Activated T-helper 9 cell treated with anti-CD3 and anti-CD28 coated beads, Interleukin-2, amount 50 U/mL, for 16 hours (primary cell): ENCODE measurements at places on chromosomes 2 and 18.

GRCh38 chr2:223696719-223697118 lies 94.6 kb upstream of the SCG2 start:
- DNase-seq, result no peak

- DNase-seq, result no peak
Observed at GRCh38 chr2:186328838-186329237, 157.2 kb upstream of the ZC3H15 start.

GRCh38 chr18:76319366-76319765 lies 175.7 kb downstream of the ZNF516 start:
- no peak for DNase-seq

GRCh38 chr2:224412141-224413015 lies 10.5 kb upstream of the FAM124B start:
- DNase-seq, result no peak

DNA sequence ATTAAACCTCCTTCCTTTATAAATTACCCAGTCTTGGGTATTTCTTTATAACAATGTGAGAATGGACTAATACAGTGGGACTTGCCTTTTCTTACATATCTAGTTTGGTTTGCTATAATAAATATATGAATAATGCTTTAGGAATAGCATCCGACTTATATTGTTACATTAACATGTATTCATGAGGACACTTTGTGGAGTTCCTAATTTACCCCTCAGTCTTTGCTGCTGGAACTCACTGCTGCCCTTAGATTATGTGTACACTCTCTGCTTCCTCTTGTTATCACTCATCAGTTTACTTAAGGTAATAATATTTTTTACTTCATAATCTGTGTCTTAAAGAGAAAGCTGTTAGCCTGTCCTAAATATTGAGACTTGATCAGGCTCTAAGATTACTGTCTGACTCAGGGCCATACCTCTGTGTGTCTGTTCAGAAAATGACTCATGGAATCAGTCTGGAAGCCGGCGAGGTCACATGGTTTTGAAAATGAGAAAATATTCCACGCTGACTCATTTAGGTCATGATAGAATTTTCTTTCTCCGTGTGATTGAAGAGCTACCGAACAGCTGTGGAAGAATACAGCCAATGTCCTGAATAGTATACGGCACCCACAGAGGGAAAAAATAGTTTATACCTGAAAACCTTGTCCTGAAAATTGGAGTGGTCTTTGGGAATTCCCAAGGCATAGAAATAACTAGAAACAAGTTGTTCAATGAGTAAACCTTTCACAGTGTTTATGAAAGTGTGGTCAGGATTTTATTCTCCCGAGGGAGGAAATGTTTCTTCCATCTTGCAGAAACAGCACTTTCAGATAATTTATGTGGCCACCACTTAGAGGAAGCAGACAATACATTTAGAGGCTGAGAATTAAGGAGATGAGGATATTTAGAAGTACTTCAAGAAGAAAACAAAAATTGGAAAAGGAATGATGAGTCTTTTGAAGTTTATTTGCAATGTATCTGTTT lies 156.4 kb downstream of the DSEL start:
- peak; percentile 19 for DNase-seq

DNA sequence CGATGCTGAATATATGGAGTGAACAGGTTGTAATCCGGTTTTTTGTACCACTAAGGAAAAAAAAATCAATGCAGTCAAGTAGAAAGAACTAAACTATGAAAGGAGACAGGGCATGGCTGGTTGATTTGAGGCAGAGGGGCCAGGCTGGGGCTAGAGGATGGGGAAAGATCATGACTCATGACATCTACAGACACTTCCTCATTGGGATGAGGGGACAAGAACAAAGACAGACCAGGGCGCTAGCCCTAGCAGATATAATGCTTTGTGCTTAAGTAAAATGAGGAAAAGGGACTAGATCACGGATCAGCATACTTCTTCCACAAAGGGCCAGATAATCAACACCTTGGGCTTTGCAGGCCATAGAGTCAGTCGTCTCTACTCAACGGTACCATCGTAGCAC lies 55.8 kb downstream of the ST6GAL2 start:
- DNase-seq, result no peak

DNA sequence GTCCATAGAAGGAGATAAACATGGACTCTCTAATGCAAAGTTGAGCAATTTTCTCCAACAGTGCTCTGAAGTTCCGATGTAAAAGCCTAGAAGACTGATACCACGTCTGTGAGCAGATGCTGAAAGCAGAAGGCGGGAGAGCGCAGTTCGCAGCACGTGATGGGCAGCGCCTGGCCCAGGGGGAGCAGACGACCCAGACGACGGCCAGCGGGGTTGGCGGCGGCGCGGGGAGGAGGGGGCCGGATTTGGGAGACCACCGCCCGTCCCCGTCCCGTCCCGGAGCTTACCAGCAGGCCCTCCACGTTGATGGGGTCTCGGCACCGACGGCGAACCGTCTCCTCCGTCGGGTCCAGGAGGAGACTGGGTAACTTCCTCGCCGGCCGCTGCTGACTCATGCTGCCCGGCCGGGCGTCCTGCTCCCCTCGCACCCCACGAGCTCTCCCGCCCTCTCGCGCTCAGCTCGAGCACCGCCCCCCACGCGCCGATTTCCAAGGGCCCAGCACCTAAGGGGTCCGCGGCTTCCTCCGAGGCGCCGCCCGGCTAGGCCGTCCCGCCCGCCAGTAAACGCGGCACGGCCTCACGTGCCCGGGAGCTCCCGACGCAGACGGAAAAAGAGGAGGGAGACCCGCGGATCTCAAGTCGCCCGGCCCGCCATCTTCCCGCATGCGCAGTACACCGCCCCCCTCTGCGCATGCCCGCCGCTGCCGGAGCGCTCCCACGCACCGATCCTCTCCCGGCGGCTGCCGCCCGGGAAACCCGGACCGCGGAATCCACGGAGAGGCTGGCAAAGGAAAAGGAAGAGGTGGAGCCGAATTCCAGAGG lies at the start of gene E2F6:
E2F6 (minus strand) TSS at position 677 of the 822 bp plus-strand sequence; CDS start at position 395, 282 bp downstream.
- DNase-seq, result peak; percentile 82

- no peak for DNase-seq
Observed at GRCh38 chr2:85737481-85737880, 16.3 kb upstream of the ATOH8 start.

DNA sequence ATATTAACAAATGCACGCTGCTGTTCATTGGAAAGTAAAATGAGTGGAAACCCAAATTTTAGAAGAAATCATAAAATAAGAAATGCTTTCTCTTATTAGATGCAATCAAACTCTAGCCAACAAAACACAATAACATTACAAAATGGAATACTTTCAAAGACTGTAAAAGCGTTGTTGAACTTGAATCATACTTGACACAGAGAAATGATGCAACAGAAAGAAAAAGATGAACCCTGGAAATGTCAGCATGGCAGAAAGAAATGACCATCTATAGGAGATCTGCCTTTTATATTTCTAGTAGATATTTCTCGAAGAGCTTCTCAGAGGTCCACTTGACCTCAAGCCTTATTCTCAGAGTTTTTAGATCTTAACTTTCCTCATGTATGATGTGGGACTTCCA lies 170.6 kb upstream of the MEIS1 start:
- no peak for DNase-seq

DNA sequence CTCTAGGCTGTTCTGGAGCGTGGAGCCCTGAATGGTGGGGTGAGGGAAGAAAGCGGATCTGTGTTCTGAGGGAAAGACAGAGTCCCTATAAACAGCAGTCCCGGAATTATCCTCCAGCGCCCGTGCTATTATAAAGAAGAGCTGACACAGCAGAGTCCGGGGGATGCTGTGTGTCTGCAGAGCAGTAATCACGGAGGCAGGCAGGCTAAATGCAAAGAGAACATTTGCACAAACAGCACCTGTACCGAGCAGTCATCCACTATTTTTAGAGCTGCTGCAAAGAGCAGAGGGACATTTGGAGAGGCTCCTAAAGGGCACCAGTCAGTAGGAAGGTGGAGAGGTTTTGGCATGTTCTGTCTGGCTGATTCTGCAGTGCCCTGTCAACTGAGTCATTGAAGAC lies 293.8 kb upstream of the SLC14A2 start:
- no peak for DNase-seq

DNA sequence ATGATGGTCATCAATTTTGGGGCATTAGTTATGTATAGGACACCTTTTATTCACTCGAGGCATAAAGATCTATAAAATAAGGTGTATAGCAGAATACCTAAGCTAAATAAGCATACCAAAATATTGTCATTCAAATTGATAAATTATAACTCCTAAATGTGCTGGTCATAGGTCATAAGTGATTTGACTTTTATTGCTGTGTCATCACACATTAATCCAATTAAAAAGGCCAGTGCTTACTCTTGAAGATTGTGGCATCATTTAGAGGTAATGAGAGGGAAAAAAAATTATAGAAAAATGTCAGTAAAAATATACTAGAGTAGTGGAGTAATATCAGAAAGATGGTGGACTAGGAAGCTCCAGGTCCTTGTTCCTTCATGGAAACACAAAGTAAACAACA lies 346.9 kb upstream of the LRRTM1 start:
- no peak for DNase-seq

DNA sequence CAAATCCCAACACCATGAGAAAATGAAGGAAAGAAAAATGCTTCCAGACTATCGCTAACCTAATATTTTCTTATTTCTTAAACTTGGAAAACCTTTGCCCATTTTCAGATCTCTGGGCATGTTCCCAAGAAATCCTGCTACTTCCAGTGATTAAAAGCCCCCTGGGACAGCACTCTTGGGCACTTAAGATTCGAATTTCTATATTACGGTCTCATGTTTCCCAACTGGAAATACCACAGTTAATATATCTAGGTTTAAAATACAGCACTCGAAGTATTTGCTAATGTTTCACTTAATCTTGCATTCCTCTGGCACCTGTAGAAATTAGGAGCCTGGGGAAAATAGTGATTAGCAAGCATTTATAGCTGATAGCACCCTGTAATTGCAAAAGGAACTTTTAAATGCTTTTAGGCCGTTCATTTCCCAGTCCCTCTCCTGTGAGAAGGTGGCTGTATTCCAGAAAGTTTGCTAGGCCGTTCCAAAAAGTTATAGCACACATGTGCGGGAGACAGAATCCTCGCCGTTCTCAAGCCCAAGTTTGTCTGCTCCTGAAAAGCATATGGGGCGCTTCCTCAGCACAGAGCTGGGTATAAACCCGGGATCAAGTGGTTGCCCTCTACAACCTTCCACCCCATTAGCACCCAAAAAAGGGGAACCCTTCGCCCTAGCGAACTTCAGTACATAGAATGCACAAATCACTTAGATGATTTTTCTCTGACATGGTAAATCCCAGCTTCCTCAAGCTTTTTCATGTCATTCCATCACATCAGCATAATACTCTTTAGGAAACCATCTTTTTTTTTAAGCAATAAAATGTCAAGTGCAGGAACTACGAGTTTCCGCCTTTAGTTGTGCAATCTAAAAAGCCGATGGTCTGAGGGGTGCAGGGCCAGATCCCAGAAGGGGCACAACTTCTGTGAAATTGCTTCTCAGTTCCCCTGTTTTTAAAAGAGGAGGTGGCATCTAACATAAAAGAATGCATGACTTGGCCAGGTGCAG lies 60.6 kb downstream of the DIPK1C start:
- no peak for DNase-seq

- DNase-seq, result no peak
Observed at GRCh38 chr2:43049836-43050801, 176.3 kb downstream of the ZFP36L2 start.

- no peak for DNase-seq
Observed at GRCh38 chr2:96249654-96250053, 16.1 kb downstream of the TMEM127 start.

DNA sequence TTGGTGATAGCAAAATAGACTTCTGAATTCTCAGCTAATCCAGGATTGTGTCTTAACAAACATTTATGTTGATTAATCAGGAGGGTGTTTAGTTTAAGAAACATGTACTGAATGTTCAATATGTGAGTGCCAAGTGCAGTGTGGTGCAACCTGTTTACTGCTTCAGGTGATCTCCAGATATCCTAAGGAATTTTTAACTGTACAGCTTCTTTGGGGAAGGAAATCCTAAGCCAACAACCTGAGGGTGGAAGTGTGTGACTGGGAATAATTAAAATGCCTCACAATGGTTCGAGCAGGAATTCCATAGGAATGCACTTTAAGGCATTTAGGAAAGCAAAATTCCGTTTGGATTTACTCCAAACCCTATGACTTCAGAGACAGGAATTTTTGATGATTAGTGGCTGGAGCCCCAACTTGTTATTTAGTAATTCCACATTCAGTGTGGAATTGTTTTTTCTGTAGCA lies 16.4 kb downstream of the CRIM1 start:
- DNase-seq, result no peak

GRCh38 chr2:26169226-26169625 lies 3.7 kb upstream of the GAREM2 start:
- no peak for DNase-seq

DNA sequence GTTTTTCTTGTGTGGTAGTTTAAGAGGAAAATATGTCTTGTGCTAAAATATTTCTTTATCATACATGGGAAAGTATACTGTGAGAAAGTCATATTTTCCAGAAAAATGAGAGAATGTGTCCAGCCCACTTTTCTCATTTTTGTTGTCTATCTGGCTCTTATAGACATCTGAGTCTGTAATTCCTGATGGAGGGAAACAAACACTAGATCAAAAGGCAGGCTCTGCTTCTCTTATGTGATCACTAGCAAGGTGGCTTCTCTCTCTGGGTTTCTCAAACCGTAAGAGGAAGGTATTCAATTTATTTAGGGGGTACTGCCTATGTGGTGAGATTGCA lies 40.0 kb upstream of the PEX13 start:
- no peak for DNase-seq

GRCh38 chr2:95342556-95343320 lies 45.6 kb downstream of the KCNIP3 start:
- no peak for DNase-seq

- DNase-seq, result no peak
Observed at GRCh38 chr2:53744395-53745065, 23.1 kb upstream of the CHAC2 start.

GRCh38 chr2:200618590-200619021 lies 32.8 kb downstream of the AOX1 start:
- no peak for DNase-seq

DNA sequence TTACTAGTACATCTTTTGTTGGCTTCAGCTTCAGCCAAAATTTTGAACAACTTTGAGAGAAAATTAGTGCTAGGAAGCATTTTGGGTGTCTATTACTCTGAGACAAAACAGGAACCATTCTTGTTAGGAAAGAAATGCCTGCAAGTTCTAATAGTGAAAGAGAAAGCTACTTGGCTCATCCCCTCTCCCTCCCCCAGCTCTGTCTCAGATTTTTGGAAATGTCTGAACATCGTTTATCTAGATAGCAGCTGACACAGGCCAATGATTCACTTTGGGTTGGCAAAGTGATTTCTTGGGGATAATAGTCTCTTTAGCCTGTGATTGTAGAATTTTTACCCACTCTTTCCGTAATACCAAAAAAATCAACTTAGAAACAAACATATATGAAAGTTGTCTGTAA lies 42.3 kb upstream of the PTPRM start:
- no peak for DNase-seq

- DNase-seq, result no peak
Observed at GRCh38 chr2:3703757-3704355, 481 bp downstream of the DCDC2C start.
